Adipocyte (in vitro differentiated cells): ENCODE measurements at places on chromosomes 13 and 19.

GRCh38 chr19:49395581-49396407 is 7.7 kb downstream of the KASH5 start:
- no peak for DNase-seq

DNA sequence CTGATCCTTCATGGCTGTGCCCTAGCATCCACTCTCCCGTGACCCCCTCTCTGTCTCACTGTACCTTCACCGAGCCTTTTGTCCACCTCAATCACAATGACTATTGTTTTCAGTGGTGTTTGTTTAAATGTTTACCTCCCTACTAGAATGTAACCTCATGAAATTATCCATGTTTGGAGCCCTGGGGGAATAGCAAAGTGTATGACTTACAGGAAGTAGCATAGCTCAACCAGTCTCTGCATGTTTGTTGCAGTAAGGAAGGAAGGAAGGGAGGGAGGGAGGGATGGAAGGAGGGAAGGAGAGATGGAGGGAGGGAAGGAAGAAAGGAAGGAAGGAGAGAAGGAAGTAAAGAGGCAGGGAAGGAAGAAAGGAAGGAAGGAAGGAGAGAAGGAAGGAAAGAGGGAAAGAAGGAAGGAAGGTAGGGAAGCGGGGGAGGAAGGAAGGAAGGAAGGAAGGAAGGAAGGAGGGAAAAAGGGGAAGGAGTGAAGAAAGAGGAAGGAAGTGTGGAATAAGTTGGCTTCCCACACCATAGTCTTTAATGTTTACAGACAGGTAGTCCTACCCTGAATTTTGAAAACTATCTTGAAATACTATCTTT is 421.4 kb downstream of the COG6 start:
- no peak for DNase-seq

DNA sequence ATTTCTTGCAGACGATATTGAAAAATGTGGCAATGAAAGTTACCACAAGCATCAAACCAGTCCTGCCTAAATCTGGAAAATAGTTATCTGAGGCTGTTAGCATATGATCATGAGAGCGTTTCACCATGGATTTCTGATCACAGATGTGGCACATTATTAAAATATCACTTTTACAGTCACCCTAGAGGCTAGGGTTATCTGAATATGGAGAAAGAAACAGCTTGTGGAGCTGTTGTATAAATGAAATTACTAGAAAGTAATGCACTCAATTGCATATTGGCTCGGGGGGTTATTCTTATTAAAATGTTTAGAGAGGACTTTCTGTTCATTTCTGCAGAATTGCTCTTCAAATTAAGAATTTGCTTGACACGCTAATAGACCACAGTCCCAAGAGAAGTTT is 35.6 kb downstream of the ALOX5AP start:
- no peak for DNase-seq

- no peak for DNase-seq
These were observed 3.9 kb downstream of the MBNL2 start for GRCh38 chr13:97226013-97226412.

GRCh38 chr19:55391191-55391670 is 5.5 kb downstream of the RPL28 start:
- DNase-seq, result no peak

DNA sequence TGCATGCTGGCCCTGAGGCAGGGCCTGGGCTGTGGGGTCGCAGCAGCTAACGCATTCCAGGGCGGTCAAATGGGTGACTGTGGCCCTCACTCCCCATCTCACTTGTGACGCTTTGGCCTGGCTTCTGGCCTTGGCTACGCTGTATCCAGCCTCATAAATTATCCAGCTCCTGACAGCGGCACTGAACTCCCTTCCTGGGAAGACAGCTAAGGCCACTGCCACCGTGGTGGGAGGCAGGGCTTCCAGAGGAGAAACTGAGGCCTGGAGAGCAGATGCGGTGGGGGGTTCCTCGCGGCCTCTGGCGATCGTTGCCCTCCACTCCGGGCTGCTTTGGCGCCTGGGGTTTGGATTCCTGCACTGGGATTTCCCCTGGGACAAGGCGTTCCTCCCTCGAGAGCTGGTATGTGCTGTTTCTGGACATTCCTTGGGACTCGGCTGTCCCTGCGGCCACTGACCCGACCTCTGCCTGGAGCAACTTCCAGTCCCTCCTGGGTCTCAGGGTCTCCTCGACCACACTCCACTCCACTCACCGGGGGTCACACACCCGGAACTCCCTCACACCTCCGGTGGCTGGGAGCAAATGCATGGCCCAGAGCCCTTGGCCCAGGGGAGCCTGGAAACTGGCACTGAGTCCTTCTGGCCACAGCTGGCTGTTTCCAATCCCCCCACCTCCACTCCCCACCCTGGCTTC is 3.4 kb downstream of the TBXA2R start:
- DNase-seq, result no peak

- no peak for DNase-seq
These were observed 74.0 kb upstream of the KCTD15 start for GRCh38 chr19:33722456-33723239.

- DNase-seq, result no peak
These were observed 276.8 kb downstream of the PCDH20 start for GRCh38 chr13:61138857-61139256.

GRCh38 chr13:102799426-102800144 is 666 bp downstream of the BIVM start:
- peak; percentile 55 for DNase-seq

- no peak for DNase-seq
These were observed 64.8 kb downstream of the SOX1 start for GRCh38 chr13:112131713-112132113.

DNA sequence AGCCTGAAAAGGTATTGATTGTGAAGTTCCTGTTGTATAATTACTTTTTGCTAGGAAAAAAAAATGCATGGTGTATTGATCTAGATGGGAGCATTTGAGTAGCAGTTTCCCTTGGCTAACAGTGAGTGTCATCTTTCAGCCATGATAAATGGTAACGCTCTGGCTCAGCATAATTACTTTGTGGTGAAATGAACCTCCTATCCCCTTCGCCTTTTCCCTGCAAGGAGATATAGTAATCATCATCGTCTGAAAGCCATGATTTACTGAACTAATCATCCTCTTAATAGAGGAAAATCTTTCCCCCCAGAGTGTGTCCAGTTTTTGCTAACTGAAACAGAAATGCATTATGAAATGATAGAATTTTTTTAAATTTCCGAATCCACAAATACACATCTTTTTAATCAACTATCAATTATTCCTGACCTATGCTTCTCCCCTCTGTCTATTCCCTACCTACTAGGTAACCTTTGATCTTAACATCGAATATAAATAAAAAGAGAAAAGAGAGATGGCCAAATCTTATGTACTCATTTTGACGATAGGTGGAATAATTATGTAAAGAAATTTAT is 88.7 kb downstream of the MAB21L1 start:
- DNase-seq, result no peak

DNA sequence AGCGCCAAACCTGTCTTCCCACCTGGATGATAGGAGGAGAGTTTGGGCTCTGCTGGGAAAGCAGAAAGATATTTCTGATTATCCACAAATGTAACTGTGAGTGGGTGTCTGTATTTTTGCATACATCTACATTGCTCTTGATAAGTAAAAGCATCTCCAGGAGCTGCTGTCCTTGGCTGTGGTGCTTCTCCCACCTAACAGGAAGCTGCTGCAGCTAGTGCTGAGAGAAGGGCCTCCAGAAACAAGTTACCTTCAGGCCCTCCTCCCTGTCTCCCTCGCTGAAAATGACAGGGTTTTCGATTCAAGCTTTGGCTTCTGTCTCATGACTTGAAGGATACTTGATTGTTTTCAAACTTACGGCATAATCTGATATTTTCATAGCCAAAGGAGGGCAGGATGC is 90.1 kb downstream of the FOXO1 start:
- DNase-seq, result no peak

DNA sequence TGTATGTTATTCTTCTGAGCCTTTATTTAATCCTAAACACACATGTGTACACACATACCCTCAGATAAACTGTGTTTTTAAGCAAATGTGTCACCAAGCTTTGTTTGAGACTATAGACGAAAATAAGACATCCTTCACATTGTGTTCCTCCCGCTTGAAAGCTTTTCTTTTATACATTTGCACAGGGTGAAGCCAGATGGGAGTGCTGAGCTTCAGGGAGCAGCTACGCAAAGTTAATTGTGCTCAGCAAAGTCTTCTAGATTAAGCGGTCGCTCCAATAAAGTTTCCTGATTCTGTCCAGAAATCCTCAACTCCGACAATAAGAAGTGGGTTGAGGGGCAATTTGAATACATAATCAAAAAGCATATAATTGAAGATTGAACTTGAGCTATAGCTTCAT is 117.2 kb upstream of the ARGLU1 start:
- DNase-seq, result no peak

GRCh38 chr19:41993612-41994483 is at the start of gene ATP1A3:
Gene ATP1A3 (minus strand): TSS chr19:41994230. CDS start chr19:41994076, 154 bp downstream.
- DNase-seq, result peak; percentile 70

DNA sequence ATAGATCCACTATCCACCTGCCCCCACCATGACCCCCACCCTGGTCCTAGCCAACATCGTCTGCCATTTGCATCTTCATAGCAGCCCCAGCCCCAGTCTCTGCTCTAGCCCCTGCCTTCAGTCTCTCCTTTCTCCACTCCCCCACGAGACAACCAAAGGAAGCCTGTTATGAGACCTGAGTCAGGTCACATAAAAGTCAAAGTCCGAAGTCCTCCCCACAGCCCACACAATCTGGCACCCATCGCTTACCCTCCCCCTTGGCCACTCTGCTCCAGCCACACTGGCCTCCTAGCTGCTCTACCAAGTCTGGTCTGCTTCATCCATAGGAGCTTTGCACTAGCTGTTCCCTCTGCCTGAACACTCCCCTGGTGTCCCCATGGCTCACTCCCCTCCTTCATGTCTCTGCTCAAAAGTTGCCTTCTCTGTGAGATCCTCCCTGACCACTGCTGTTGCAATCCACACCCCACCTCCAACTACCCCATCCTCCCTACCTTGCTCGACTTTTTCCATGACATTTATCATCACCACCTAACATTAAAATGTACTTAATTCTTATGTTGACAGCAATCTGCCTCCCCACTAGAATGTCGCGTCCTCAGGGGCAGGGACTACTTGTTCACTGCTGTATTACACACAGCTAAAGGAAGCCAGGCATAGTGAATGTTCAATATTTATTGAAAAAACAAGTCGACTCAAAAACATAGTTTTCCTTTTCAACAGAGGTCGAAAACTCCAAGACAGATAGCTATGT is 1.2 kb upstream of the PLEKHG2 start:
- DNase-seq, result peak; percentile 72
